ENCODE measurements at places on chromosomes 6 and 20.

GRCh38 chr20:47127999-47128398 is 228.5 kb downstream of the ZMYND8 start:
- DNase-seq = no peak

DNA sequence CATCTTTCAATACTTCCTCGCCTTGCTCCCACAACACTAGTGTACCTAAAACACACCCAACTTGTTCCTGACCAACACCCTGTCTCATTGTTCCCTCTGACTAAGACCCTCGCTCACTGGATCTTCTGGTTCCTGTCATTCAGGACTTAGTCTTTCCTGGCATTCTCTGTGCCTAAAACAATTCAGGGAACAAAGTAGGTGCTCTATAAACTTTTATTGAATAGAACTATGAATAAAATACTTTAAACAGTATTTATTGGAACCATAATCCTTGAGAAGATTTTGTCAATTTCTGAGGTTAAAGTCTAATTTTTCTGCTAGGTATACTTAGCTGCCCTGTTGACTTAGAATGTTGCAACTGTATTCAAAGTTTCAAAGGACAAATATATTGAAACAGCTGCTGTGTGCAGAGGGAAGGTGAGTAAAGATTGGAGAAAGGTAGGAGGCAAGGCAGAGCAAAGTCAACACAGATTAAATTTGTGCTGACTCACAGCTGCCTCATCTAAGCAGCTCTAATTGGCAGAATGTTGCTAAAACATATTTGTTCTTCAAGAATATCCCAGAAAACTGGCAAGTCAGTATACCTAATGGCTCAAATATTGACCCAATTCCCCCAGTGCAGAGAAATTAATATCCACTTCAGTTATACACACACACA is 37.6 kb downstream of the GSTA2 start:
- no peak for DNase-seq

GRCh38 chr6:18269253-18269652 is 4.9 kb upstream of the DEK start:
- no peak for DNase-seq

- DNase-seq = no peak
Observed at GRCh38 chr6:132382630-132383175, 18.6 kb downstream of the MOXD1 start.

DNA sequence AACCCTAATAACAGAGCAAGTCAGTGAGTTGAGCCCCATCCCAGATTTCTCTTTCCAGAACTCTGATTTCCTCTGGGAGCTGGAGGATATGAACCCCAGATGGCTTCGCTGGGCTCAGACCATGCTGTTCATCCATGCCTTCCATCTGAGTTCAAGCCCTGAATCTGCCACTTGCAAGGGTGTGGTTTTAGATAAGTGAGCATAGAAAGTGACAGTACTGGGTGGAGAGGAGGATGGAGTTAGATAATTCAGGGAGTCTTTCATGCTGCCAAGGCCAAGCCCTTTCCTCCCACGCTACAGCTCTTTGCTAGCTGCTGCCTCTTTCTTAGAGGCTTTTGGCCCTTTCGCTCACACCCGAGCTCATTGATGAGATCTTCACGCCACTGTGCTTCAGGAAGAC is 57.2 kb upstream of the MAFB start:
- no peak for DNase-seq

- no peak for DNase-seq
Observed at GRCh38 chr20:62993856-62994494, 12.8 kb downstream of the BHLHE23 start.

- no peak for DNase-seq
Observed at GRCh38 chr6:146915671-146916127, 288.5 kb upstream of the STXBP5 start.

- no peak for DNase-seq
Observed at GRCh38 chr6:132025468-132025867, 74.3 kb upstream of the CCN2 start.

DNA sequence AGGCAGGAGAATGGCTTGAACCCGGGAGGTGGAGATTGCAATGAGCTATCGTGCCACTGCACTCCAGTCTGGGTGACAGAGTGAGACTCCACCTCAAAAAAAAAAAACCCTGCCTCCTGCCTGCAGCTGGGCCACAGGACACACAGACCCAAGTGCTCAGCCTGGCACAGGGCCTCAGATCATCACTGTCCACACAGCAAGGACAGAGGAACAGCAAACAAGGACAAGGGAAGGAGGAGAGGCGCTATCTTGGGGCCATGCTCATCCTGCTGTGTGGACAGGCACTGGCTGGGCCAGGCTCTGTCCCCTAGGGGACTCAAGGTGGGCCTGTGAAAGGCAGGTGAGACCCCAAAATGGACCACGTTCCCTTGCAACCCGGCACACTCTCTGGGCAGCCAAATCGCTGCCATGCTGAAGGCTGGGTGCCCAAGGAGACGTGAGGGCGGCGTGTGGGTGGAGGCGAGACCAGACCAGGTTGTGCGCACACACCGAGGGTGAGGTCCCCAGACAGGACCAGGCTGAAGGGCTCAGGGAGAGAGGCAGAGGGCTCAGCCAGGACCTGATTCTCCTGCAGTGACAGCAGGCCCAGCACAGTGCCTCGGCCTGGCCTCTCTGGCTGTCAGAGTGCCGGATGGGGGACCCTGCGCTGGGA is 9.1 kb downstream of the UCKL1 start:
- DNase-seq = no peak

DNA sequence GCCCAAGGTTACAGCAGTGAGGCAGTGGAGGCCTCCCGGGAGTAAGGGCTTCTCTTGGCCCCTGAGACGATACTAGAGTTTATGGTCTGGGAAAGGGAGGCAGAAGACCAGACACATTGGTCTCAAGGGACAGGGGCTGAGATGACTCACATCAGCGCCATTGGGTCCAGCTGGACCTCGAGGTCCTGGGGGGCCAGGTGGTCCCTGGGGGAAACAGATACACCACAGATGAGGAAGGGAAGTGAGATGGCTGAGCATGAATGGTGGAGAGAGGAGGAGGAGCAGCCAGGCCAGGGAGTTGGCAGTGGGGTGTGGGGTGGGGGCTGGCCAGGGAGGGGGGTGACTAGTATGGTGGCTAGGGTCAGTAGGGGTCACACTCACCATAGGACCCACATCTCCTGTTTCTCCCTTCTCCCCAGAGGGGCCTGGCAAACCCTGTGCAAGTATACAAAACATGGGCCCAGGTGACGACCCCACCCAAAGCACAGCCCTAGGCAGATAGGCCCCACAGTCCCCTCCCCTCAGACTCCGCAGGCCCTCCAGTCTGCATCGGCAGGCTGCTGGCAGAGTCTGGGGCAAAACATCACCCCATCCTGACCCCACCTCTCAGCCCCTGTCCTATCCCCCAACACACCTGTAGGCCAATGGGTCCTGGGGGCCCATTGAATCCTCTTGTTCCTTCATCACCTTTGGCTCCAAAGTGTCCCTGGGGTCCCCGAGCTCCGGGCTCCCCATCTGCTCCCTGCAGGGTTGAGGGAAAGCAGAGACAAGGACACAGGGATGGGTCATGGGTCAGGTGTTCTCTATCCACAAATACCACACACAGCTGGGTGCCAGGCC is 21.9 kb downstream of the COL11A2 start:
- no peak for DNase-seq

DNA sequence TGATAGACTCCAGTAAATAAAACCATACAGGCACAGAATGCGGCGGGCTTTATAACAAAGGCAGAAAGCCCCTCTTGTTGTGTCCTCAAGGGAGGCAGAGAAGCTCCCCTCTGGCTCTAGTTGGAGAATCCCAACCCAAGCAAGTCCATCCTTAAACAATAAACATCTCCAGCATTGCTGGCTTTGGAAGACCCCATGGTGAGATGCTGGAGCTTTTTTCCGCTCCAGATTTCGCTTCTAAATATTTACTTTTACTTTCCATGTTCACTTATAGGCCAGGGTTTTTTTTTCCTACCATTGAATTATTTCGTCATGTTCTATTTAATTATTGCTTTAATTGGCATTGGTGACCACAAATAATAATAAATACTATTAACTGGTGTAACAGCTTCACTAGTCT is 176.2 kb downstream of the MTHFD1L start:
- no peak for DNase-seq

DNA sequence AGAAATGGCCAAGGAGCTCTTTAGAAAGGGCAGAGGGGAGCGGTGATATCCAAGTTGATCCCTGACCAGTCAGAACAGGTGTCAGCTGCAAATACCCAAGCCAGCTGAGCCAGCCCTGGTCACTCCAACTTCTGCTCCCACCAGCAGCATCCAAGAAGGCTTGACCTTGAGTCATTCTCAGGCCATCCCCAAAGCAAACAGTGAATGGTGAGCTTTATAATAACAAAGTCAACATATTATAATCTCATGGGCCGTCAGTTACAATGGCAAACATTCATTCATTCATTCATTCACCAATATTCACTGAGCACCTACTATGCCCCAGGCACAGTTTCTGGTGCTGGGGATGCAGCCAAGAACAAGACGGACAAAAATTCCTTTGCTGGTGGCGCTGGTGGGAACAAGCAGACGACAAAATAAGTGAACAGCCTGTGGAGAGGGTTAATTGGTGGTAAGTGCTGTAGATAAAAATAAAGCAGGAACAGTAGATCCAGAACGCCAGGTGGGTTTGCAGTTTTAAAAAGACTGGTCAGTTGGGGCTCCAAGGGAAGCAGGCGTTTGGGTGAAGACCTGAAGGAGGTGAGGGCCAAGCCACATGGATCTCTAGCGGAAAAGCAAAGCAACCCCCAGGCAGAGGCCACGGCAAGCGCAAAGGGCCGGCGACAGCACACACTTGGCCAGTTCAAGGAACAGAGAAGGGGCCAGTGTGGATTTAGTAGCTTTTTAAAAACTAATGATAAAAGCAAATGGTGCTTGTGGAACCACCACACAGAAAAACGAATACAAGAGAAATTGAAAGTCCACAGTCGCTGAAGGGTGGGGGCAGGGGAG is 131.8 kb upstream of the PTPN1 start:
- no peak for DNase-seq

DNA sequence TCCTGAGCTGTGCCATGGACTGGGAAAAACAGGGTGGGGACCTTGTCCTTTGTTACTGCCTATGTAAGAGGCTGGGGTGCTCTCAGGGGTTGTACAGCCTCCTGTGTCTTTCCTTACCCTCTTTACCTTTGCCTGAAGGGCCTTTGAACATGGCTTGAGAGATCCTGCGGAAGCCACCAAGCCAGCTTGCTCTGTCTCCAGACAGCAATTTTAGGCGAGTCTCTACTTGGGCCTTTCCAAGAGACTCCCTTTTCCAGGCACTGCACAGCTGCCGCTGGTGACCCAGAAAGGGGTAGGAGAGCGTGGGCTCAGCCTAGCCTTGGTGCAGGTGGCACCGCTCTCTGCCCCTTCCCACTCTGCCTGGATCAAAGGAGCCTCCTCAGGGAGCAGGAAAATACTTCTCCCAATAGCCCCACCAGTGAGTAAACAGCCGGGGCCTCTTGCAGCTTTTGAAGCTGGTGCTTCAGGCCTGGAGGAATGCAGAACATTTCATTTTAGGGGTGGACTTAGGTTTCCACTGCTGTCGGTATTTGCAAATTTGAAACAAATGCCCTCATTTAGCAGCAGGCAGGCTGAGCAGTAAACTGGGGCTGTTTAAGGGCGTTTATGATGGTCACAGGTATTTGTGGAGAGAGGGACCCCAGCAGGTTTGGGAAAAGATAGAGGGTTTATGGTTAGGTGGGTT is 13.9 kb downstream of the PTK7 start:
- DNase-seq = no peak

GRCh38 chr20:47543006-47543431 is 41.3 kb downstream of the NCOA3 start:
- no peak for DNase-seq

DNA sequence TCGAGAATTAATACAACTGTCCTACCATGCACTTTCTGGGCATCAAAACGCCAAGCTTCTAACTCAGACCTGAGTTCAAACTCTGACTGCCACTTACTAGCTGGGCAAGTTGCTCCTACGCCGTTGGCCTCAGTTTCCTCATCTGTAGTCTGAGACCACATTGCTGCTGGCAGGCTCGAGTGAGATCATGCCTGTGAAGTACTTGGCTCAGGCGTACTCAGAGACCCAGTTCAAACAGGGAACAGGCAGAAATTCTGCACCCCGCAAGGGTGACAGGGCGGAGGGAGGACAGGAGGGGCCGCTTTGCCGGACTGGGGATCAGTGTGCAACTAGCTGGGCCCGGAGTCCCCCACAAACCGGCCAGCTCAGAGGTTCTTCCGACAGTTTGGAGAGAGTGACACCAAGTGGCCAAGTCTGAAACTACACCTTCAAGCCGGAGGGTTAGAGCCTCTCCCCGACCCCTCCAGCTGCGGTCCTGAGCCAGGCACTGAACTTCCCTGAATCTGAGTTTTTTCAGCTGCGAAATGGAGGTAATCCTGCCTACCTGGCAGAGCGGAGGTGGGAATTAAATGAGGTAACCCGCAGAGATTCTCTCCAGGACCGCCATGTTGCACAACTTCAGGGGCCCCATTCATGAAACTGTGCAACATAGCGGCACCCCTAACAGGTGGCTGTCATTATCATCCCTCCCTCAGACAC is 46.0 kb upstream of the PTPN1 start:
- no peak for DNase-seq

GRCh38 chr20:17939622-17940223 is 28.9 kb downstream of the SNX5 start:
- no peak for DNase-seq
